Caki2 (cell line): ENCODE measurements at places on chromosomes 4 and X.

DNA sequence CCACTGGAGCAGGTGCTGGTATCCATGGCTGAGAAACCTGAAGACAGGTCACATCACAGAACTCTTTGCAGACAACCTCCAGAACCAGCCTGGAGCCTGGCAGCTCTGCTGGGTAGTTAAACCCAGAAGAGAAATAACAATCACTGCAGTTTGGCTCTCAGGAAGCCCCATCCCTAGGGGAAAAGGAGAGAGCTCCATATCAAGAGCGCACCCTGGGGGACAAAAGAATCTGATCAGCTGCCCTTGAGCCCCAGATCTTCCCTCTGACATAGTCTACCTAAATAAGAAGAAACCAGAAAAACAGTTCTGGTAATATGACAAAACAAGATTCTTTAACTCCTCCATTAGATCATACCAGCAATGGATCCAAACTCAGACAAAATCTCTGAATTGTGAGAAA lies 823.2 kb upstream of the FRG1 start:
- no peak for DNase-seq

DNA sequence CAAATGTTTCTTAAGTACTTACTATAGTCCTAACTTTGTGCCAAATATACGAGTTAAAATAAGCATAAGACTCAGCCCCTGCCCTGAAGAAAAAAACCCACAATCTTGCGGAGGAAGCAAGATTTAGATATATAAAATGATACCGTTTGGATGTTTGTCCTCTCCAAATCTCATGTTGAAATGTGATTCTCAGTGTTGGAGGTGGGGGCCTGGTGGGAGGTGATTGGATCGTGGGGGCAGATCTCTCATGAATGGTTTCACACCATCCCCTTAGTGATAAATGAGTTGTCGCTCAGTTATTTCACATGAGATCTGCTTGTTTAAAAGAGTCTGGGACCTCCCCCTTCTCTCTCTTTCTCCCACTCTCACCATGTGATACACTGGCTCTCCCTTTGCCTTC lies 28.7 kb downstream of the EFHC2 start:
- no peak for DNase-seq

GRCh38 chr4:14908635-14909034 lies 93.6 kb upstream of the CPEB2 start:
- DNase-seq: peak; percentile 61

DNA sequence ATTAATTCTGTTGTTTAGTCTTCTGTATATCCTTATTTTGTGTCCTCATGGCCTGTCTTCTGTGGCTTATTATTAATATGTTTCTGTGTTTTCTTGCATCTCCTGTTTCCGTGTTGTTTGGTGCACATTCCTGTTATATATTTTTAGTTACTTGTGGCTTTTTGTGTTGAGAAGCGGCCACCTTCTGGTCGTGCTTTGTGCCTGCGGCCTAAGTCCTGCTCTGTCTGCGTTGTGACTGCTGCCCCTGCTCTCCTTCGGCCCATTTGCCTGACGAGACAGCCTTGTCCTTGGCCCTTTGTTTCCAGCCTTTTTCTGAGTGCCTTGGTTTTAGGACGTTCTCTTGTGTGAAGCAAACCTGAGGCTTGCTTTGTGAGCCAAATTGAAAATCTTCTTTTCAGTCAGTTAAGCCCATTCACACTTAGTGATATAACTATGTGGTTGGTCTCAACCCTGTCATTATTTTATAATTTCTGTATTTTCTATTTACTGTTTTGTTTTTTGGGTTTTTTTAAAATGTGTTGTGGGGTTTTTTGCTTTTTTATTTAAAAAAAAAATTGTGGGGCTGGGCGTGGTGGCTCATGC lies 43.8 kb downstream of the TNIP2 start:
- DNase-seq: no peak

GRCh38 chr4:8740666-8741395 lies 130.8 kb downstream of the HMX1 start:
- no peak for DNase-seq

GRCh38 chr4:150799207-150799606 lies 215.9 kb downstream of the LRBA start:
- no peak for DNase-seq

DNA sequence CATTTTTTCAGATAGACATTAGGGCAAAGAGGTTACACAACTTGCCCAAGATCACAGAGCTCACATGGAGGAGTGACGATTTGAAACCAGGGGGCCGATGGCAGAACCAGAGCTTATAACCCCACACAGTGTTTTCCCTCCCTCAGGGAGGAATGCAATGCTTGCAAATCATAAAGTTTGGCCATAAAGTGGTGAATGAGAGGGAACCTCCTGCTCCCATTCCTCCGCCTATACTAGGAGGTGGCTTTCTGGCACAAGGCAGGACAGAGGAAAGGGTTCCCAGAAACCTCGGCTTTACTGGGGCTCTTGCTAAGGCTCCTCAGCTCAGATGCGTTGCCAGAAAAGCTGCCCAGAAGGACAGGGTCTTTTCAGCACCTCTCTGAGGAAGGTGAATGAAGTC lies 19.3 kb downstream of the TMEM154 start:
- DNase-seq: no peak

GRCh38 chrX:15948318-15948660 lies 93.7 kb upstream of the AP1S2 start:
- no peak for DNase-seq

GRCh38 chrX:148867596-148867995 lies 367.2 kb downstream of the AFF2 start:
- DNase-seq: no peak

DNA sequence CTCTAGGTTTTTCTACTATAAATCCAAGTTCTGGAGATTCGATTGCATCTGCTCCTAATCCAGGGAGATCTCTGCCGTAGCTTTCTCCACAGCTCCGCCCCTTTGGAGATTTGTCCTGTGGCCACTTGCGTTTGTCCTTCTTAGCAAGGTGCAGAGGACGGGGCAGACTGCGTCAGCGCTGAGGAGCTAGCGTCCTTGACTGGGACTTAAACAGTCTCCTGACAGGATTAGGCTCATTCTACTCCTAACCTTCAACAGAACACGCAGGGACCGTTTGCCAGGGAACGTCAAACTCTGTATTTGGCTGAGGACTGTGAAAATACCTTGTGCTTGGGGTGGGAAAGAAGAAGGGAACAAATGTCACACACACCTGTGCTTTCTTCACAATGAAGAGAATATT lies 38.6 kb downstream of the SORBS2 start:
- no peak for DNase-seq

DNA sequence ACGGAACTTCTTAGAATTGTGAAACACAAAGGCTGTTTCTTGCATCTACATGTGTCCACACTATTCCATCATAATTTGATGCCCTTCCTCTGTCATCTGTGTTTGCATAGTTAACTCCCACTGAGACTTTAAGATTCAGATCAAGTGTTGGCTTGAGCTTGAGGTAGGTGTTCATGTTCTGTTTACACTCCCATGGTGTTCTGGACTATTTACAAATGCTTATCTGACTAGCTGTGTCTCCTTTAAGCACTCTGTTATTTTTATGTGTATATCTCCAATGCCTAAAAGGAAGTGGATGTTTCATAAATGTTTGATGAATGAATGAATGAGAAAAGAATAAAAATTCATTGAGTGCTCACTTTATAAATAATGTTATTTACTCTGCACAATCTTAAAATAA lies 622.7 kb downstream of the RAB28 start:
- DNase-seq: no peak

GRCh38 chr4:48270951-48271473 lies 1.4 kb upstream of the TEC start:
- no peak for DNase-seq

- DNase-seq: no peak
These were observed 5.5 kb downstream of the CAMK2D start for GRCh38 chr4:113756005-113756410.

DNA sequence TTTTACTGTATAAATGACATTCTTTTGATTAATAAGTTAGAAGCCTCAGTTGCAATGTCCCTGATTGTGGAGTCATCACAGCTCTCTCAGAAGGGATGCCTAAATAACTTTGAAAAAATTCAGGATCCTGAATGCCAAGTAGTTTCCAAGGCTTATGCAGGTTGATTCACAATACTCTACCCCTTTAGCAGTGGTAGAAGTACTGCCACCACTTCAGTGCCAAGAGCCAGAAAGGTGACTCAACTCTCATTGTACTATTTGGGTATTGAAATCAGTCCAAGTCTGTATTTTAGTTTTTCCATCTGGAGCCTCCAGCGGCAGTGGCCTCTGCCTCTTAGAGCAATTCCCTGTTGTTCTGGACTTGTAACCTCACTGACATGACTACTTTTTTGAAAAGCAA lies 320.1 kb upstream of the NDST4 start:
- DNase-seq: no peak

GRCh38 chr4:17323554-17324385 lies 188.1 kb downstream of the QDPR start:
- no peak for DNase-seq

- DNase-seq: no peak
These were observed 54.9 kb downstream of the WDR19 start for GRCh38 chr4:39237179-39237578.

- no peak for DNase-seq
These were observed 116.4 kb upstream of the BEND4 start for GRCh38 chr4:42268824-42269223.

GRCh38 chr4:81816031-81816761 lies 344.5 kb upstream of the RASGEF1B start:
- DNase-seq: no peak

DNA sequence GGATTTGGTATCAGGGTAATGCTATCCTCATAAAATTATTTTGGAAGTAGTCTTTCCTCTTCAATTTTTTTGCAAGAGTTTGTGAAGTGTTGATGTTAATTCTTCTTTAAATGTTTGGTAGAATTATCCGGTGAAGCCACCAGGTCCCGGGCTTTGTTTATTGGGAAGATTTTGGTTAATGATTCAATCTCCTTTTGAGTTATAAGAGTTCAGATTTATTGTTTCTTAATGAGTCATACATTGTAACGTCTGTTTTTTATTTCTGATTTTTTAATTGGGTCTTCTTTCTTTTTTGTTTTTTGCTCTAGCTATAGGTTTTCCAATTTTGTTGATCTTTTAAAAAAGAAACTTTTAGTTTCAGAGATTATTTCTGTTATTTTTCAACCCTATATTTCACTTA lies 412.3 kb downstream of the PDGFC start:
- DNase-seq: no peak

- DNase-seq: no peak
These were observed 128.9 kb upstream of the LIMCH1 start for GRCh38 chr4:41408859-41409593.

DNA sequence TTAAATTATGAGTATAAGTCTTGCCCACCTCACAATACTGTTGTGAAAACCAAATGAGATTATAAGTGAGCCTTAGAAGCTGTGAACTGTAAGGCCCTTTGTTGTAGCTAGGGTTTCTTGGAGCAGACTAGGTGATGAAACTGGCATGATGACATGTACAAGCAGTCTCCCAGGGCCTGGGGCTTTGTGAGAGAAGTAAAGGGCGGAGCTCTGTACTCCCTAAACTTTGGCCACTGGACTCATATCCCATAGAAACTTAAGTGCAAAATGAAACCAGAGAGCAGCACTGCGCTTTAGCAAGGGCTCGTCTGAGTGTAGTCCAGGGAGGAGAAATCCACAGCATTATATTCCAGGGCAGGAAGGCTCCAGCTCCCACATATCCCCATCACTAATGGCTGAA lies 385.6 kb upstream of the FGF16 start:
- DNase-seq: no peak

- no peak for DNase-seq
These were observed 5.8 kb downstream of the WAS start for GRCh38 chrX:48689208-48689920.

- DNase-seq: no peak
These were observed 345.7 kb upstream of the SPANXN4 start for GRCh38 chrX:142680038-142680437.

GRCh38 chr4:33058998-33059397 lies 2338.8 kb downstream of the PCDH7 start:
- no peak for DNase-seq

DNA sequence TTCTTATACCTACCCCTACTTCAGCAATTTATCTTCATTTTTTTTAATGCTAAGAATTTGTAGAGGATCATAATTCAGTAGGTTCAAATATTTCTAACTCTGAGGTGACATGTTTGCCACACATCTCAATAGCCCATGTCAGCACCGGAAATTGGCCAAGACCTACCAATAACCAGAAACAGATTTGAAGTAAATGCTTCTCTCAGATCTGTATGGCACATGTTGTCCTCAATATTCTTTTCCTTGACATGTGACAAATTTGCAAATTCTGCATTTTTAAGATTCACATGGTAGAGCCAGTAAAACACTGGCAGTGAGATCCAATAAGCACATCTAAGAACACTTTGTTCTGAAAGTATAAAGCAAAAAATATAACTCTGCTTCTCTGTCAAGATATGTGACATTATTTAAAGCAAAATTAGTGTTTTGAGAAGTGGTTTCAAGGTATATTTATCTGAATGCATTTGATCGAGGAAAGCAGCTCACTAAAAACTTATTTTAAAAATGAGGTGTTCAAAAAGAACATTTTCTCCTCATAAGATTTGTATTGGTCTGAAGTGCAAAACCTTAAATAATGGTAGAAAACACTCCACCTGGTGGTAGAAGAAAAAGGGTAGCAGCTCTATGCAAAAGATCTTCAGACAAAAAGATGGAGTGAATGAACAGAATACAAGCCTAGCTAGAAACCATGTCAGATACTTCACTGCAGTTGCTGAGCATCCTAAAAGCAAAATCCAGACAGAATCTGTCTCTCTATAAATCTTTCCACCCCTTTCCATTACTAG lies 513.8 kb upstream of the FAM241A start:
- DNase-seq: peak; percentile 21

- peak; percentile 79 for DNase-seq
These were observed 180.4 kb upstream of the FAT1 start for GRCh38 chr4:186904101-186904500.

- DNase-seq: peak; percentile 23
These were observed 206.7 kb downstream of the MGST2 start for GRCh38 chr4:139872274-139872673.

- peak; percentile 54 for DNase-seq
These were observed 31.0 kb upstream of the TLR3 start for GRCh38 chr4:186037692-186038658.

GRCh38 chr4:108458681-108459080 lies 161.7 kb upstream of the RPL34 start:
- DNase-seq: no peak

DNA sequence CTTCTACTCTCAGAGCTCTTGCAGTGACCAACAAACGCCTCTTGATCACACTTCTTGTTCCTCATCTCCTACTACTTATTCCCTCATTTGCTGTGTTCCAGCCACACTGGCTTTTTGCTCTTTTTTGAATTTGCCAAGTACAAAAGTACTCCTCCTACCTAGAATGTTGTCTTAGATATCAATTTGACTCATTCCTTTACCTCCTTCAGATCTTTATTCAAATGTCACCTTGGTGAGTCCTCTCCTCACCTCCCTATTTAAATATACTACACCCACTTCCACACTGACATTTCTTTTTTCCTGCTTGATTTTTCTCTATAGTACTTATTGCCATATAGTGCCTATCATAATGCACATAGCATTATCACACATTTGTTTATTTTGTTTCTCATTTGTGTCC lies 6.2 kb upstream of the DCAF4L1 start:
- DNase-seq: no peak

GRCh38 chr4:16686195-16686594 lies 212.2 kb downstream of the LDB2 start:
- peak; percentile 35 for DNase-seq

- DNase-seq: peak; percentile 89
These were observed 53.7 kb downstream of the MID1 start for GRCh38 chrX:10566716-10567097.
